ENCODE measurements at places on chromosomes 3 and 15.

DNA sequence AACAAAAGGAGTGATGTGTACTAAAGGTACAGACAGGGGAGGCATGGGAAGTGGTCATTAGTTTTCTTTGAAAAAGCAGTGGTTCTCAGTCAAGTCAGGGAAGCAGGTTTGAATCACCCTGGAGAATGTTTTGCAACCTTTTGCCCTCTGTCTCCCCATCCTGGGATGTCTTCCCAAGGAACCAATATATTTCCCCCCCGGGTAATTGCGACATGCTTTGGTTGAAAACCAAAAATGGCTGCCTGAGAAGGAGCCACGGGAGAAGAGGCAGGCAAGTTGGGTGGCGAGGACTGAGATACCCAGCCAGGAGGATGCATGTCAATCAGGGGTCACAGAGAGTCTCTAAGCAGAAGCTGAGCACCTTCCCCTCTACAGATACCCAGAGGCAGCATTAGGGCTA is 20.2 kb upstream of the PPP1R2 start:
- no peak for DNase-seq

DNA sequence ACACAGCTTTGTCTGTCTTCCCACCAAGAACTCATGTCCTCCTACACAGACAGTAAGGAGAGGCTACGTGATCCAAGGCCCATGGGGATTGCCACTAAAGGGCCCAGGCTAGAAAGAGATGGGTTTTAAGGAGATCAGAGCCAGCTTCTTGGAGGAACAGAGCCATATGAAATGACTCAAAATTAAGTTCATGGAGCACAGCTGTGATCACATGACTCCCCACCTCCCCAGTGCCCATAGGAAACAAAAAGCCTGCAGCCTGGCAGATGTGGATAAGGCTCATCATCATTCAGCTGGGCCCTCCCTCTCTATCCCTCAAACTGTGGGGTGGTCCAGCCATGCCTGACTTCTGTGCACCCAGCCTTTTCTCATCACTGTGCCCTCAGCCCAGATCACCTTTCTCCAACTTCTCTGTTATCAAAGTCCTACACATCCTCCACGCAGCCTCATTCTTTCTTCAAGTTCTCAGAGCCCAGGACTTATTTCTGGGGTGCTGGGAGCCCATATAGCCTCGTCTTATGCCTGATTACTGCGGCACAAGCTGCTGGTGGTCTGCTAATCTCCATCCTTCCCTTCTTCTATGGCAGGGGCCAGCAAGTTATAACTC is 137.6 kb downstream of the SMAD6 start:
- DNase-seq, result no peak

- DNase-seq, result no peak
Observed at GRCh38 chr15:62799919-62800318, 242.6 kb upstream of the TPM1 start.

GRCh38 chr3:102194760-102195159 is 240.1 kb upstream of the ZPLD1 start:
- no peak for DNase-seq

DNA sequence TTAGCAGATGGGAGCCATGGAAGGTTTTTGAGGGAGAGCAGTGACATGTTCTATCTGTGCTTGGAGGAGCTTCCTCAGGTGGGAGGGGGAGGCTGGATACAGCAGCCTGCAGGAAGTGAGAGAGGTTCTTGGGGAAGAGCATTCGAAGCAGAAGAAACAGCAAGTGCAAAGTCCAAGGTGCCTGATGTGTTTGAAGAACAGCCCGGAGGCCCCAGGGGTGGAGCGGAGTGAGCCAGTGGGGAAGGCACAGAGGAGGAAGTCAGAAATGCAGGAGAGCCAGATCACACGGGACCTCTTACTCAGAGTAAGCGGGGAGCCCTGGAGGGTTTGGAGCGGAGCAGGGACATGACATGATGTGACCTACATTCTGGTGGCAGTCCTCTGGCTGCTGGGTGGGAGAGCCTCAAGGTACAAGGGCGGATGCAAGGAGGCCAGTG is 10.8 kb downstream of the ITGA11 start:
- peak; percentile 62 for DNase-seq

DNA sequence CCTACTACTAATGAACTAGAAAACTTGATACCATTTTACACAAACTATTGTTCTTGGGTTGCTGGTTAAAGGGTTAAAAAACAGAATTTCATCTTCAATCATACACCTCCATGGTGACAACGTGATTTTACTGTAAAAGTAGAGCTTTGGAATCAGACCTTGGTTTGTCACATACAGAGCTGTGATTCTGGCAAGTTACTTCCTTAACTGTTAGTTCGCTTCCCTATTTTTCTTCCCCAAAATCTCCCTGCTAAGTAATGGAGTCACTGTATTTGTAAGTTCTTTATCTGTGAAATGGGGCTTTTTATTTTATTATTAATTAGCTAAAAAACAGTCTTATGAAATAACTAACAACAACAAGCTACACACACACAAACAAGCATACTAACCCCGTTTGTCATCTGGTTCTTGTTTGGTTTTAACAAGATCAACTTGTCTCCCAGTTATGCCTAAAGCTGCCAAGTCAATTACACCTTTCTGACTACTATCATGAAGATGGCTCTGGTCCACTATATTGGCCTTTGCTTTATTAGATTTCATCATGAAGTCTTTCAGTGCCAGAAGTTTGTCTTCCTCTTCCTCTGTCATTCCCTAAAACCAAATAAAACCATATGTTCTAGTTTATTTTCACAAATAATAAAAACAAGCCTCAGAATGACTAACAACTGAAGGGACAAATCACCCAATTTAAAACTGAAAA is 38.6 kb downstream of the PIK3R4 start:
- no peak for DNase-seq

- DNase-seq, result no peak
Observed at GRCh38 chr3:175386630-175387029, 527.5 kb downstream of the NAALADL2 start.

DNA sequence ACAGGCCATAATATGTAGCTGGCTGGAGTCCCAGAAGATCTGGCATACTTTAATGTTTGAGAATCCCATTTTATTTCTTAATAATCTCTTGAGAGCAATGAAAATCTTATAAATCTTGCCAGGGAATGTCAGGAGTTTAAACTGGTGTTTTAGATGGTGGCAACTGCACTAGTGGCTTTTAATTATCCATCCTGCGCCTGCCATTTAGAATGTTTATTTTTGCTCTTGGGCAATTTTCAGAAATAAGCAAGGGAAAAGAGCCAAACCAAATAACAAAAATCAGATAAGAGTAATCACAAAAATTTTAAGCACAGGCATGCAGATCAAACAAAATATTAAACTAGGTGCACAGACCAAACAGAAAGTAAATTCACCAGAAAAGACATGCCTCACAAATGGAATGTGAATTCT is 41.9 kb upstream of the UBP1 start:
- no peak for DNase-seq

DNA sequence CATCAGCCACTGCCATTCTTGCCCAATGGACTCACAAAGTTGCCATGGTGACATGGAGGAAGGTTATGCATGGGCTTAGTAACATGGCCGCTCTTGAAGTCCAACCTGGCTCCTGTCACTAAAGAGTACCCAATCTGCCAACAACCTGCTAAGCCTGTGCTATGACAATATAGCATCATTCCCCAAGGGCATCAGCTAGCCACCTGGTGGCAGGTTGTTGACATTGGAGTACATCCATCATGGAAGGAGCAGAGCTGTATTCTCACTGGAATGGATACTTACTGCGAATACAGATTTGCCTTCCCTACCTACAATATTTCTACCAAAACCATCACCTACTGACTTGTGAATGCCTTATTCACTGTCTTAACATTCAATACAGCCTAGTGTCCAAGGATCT is 138.9 kb upstream of the RORA start:
- DNase-seq, result no peak

- no peak for DNase-seq
Observed at GRCh38 chr15:47570881-47571640, 146.2 kb upstream of the SEMA6D start.

- no peak for DNase-seq
Observed at GRCh38 chr3:182970811-182971418, 9.4 kb downstream of the DCUN1D1 start.

GRCh38 chr15:41512940-41513505 is 604 bp downstream of the LTK start:
- DNase-seq, result no peak

GRCh38 chr3:50388720-50389413 is 29.5 kb upstream of the TMEM115 start:
- DNase-seq, result no peak

DNA sequence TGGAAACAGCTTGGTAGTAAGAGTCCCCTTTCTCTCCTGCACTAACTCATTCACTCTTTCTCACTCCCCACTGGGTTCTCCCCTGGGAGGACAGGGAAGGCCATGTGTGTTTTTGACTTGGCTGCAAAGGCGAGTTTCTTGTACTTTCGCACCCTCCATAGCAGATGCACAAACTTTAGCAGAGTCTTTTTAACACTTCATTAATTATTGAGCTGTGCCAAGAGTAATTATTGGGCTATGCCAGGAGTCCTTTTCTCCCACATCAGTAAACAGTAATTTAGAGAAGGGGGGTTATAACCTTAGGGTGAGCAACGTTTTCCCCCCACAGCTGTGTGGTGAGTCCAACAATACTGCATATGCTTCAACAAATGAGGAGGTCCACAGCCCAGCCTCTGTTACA is 224.4 kb upstream of the ATP11B start:
- no peak for DNase-seq

GRCh38 chr3:161025911-161026310 is 79.2 kb downstream of the B3GALNT1 start:
- DNase-seq, result no peak

DNA sequence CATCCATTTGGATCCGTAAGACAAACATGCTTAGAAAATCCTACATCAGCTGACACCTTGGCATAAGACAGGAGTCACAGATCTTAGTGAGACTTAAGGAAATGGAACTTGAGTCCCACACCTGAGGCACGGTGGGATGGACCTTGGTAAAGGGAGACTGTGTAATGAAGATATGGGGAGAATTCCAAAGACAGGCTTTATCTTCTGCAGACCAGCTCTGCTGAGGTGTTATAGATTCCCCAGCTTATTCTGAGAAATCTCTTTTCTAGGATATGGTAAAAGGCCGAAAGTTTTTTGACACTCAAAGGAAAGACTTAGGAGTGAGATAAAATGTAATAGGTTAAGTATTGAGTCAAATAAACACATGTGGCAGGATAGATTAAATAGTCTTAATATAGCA is 8.3 kb upstream of the MTMR10 start:
- no peak for DNase-seq

- no peak for DNase-seq
Observed at GRCh38 chr3:172673210-172673679, 37.6 kb downstream of the NCEH1 start.
